ENCODE measurements at places on chromosomes 6 and 20.

DNA sequence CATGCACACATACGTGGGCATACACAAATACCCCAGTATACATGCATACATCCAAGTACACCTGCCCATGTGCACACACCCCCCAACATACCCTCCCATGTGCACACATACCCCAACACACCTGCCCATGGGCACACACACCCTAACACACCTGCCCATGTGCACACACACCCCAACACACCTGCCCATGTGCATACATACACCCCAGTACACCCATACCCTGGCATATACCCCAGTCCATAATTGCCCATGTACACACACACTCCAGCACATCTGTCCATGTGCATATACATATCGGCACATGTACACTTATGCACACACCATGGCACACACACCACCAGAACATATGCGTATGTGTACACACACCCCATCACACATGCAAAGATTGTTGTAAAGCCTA, 475.2 kb downstream of the PREX1 start:
- no peak for DNase-seq

DNA sequence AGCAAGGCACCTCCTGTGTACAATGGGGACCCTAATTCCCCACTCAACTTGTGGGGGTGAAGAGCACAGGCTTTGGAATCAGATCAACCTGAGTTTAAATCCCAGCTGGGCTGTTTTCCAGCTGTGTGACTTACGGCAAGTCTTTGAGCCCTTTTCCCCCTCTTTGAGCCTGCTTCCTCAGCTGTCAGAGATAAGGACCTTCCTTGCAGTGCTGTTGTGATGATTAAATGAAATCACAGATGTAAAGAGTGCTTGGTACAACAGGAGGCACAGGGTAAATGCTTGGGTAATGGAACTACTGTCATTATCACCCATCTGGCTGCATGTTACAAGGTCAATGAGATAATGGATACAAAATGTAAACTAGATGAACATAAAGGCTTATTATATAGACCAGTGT, 3.2 kb downstream of the SNX21 start:
- no peak for DNase-seq

DNA sequence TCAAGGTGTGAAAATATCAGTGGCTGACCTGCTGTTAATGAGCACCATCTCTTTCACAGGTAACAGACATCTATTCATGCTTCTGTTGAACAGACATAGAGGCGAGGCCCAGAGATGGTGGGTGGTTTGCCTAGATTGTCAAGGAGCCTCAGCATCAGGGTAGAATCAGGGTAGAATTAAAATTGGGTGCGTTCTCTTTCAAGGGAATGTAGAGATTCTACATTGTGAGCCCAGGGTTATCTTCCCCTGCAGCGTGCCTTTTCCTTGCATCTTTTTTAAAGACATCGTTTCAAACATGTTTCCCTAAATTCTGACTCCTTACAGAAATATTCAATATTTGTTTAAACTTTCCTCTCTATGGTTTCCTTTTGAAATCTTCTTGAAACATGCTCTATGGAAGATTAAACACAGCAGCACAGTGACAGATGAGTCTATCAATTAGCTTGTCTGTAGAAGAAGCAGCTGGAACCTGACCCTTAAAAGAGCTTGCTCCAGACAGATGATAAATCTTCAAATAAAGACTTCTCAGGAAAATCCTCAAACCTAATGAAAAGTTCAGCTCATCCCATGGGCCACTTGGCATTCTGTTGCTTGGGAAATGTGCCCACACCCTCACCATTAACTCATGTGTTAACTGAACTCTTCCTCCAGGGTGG, 119.8 kb downstream of the IPCEF1 start:
- DNase-seq: no peak

- DNase-seq: no peak
These were observed 26.9 kb downstream of the LYRM2 start for GRCh38 chr6:89611666-89612065.

DNA sequence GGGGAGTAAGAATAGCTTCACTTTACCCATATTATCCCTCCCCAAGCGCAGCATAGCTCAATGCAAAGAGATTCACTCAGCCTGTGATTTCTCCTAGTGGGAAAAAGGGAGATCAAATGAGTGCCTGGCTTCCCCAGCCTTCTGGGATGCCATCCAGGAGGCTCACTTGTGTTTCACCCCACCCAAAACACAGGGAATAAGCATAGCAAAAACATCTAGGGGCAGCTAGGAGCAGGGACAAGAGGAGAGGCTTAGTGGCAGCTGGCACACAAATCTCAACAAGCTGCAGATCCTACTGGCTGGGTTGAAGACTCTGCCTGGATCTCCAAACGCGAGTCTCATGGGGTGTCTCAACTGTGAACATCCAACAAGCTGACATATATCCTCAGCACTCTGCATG, 715.8 kb downstream of the RNF144B start:
- DNase-seq: no peak

DNA sequence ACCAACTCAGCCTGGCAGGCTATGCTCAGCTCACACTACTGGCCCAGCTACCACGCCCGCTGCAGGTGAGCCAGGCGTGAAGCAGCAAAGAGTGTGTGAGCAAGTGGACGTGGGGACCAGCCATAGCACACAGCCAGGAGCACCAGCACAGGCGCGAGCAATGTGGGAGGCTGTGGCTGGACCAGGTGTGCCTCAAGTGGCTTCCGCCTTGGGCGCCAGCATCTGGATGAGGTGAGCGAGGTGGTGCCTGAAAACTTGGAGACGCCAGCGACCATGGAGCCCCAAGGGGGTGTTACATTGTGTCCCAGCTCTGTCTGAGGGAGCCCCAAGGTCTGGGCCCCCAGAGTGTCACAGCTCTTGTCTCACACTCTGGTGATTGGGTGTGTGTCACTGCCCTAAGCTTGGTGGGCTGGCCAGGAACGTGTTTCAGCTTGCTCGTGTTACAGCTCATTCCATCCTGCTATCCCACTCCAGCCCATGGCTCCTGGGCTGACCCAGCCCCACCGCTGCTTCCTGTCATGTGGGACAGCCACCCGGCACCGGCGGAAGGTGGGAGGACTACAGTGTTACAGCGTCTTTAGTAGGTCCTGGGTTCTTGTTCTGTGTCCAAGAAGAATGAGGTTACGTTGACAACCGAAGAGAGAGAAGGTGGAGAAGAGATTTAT, 508.0 kb upstream of the MMS22L start:
- DNase-seq: no peak

DNA sequence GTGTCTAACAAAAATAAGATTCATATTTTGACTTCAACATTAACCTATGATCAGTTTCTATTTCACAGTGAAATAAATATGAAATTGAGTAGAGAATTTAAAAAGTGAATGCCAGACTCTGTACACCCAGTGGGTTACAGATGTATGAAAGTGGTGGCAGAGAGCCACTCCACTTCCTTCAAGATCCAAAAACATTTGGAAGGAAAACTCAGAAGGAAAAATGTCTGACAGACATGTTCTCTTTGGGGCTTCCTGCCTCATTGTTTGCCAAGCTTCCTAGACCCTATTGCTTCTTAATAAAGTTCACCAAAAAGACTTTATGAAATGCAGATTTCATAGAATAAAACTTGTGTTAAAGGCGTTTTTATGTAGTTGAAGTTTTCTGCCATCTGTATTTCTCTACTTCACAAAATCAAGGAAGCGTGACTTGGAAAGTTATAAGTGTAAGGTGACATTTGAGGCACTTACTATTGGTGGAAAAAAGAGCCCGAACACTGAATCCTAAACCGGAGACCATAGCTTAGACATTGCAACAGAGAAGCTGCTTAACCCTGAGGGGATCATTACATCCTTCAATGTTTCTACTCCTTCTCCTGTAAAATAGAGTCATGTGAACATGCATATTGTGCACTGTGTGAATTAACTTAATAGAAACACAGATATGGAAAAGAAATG, 12.8 kb downstream of the HMGCLL1 start:
- no peak for DNase-seq

All from NCI-H1417 treated with DMSO at 0.1 percent for 48 hours (cell line).